Iris pigment epithelial cell (primary cell): ENCODE measurements at places on chromosomes 4 and X.
A peak's percentile ranks its signal among the peaks of the same experiment; 100 is the strongest.

- DNase-seq, result no peak
Observed at GRCh38 chr4:81965911-81966310, 407.9 kb downstream of the HNRNPD start.

GRCh38 chr4:3807822-3808496 lies 41.8 kb downstream of the ADRA2C start:
- DNase-seq, result no peak

GRCh38 chr4:56627985-56628384 lies 53.1 kb downstream of the HOPX start:
- DNase-seq, result no peak

DNA sequence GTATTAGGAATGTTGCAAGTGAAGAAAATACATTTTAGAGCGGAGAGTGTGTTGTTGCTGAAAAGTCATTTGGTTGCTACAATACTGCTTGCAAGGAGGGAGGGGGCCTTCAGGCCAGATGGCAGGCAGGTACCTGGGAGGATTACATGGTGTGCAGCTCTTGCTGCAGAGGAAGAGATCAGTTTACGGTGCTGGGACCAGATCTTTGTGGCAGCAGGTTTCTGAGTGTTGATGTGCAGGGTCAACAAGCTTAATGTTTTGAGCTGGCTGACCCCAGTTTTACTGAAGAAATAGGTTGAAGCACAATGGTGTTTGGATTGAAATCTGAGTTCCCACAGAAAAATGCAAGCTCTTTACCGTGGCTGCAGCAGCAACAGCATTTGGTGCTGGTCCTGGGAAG lies 96.4 kb upstream of the DDIT4L start:
- DNase-seq, result no peak

DNA sequence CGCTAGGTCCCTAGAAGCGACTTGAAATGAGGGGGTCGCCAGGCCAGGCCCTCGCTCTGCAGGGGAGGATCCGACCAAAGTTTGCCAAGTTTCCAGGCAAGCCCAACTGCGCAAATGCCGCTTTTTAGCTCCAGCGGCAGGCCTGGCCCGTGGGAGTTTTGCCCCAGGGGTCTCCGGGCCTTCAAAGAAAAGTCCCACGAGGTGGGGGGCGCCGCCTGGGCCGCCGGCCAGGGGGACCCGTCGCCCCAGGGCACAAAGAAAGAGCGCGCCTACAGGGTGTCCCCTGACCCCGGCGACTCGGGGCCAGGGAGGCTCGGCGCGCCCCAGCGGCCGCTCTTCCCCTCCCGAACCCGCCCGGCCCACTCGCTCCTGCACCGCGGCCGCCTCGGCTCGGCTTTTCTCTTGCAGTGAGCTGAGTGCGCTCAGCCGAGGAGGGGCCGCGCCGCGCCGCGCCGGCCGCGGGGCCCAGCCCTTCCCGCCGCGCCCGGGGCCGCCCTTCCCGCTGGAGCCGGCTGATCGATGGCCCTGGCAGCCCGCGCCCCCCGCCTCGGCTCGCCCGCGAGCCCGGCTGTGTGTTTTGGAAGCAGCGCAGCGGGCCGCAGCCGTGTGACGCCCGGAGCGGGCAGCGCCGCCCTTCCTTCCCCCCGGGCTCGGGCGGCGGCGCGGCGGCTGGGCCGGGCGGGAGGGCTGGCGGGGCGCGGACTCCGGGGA lies 754 bp upstream of the KLF3 start:
- no peak for DNase-seq

DNA sequence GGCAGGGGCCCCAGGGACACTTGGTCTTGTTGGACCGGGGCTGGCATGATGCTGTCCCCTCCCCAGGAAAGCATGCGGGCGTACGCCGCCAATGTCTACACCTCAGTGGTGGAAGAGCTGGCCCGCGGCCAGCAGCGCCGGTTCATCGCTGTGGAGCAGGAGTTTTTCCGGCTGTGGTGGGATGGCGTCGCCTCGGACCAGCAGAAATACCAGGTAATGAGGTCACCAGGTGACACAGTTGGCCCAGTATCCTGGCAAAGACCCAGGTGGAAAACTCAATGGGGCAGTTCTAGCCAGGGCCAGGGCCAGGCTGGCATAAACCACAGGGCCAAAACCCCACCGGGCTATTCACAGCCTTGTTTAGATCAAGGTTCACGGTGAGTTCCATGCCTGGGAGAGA lies 1.5 kb downstream of the MAN2B2 start:
- DNase-seq, result no peak

DNA sequence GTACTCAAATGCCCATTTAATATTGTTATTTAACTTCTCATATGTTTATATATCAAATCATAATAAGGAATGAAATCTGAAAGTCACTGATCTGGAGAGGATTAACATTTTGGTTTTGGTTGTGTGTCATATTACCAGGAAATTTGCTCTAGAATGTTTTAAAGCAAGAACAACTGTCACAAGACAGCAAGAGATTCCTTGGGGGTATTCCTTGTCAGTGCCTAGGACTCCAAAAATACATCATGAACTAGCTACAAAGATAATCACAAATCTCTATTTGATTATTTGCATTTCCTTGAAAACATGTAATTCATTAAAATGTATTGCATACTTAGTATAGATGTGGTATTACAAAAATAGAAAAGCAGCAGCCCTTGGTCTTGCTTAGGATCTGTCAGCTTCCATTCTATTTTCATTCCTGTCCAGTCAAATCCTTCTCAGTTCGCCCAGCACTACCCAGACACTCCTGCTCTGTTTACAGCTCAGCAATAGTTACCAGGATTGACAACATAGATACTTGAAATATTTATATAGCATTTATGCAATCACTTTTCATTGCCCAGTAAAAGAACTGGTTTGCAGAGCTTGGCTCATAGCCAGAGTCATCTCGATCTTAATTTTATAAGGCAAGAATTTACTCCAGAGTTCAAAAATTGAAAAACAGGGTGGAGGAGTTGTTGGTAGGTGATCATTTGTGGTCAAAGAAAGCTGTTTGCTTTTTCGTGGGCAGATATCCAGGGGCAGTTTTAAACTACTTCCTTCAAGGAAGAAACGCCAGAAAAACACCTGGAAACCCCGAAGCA lies 9.2 kb upstream of the BMP3 start:
- no peak for DNase-seq

- DNase-seq, result no peak
Observed at GRCh38 chr4:175540732-175541131, 271.3 kb downstream of the GPM6A start.

DNA sequence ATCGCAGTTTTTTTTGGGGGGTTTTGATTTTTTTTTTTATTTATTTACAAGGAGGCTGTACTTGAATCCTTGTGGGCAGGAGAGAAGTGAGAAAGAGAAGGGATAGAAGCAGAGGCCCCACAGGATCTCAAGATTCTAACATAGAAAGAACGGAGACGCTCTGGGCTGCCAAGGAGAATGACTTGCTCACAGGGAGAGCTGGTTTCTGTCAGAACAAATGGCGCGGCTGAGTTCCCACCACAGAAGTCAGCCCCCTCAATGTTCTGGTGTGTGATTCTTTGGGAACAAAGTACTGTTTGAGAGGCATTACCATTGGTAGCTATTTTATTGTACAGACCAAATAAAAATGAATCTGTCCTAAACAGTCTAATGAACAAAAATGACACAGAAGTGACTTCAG lies 80.6 kb downstream of the ATXN3L start:
- DNase-seq, result no peak

GRCh38 chrX:155215443-155216178 lies 649 bp upstream of the VBP1 start:
- peak; percentile 1 for DNase-seq

DNA sequence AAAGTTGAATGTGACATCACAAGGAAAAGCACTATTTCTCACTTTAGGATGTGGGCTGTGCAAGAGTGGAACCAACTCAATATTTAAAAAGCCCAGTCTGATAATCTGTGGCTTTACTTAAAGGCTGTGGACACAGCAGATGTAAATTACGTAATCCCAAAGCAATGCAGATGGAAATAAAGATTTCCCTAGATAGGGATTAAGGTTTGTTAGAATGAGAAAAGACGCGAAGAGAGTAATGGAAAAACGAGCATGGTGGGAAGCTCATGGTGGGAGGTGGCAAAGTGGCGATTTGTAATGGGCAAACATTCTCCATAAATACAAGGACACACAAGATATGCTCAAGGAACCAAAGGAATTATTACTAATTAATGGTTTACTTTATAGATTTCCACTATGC lies 985.5 kb downstream of the FSTL5 start:
- no peak for DNase-seq

DNA sequence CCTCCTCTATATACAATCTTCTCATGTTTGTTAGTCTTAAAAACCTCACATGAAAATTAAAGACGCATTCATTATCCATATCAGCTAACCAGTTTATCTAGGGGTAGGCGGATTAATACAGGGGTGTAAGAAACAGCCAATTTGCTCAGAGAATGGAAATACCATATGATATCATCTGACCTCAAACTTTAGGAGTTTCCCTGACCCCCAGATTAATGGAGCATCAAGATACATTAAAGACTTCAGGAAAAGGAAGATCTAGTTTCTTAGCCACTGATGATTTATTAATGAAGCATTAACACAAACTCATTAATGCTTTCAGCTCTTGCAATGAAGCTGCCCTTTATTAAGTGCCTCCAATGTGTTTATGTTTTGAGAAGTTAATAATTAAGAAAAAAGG lies 67.5 kb downstream of the CAMK2D start:
- no peak for DNase-seq

DNA sequence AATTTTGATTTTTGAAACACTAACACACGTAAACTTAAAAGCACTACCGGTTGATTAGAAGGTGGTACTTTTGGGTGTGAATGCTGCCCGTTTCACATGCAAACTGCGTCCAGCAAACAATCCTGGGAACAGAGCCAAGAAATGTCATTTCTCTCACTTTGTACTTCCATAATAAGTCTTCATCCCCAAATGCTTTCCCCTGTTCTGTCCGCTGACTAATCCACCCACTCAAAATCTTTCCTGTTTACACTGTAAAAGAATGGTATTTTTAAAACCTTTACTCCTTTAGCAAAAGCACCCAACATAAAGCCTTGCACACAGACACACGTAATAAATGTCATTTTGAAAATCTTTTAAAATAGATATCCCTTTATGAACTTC lies 39.1 kb upstream of the PDLIM5 start:
- DNase-seq, result peak; percentile 86

GRCh38 chrX:150572206-150572605 lies 3.8 kb downstream of the MTM1 start:
- DNase-seq, result no peak

DNA sequence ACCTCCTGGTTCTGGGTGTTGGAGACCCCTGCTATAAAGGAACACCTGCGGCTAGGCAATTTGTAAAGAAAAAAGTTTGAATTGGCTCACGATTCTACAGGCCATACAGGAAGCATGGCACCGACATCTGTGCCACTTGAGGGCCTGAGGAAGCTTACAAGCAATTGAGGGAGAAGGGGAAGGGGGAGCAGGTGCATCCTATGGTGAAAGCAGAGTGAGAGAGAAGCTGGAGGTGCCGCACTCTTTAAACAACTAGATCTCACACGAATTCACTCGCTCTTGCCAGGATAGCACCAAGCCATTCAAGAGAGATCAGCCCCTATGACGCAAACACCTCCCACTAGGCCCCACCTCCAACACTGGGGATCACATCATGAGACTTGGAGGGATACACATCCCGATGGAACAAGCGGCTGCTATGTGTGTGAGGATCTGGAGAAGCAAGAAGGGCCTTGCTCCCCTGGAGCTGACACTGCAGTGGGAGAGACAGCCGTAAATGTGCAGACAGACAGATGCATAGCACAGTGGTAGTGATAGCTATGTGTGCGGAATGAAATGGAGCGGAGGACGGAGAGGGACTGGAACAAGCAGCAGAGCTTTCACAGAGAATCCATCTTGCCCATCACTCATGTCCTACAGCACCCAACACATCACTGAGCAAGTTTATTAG lies 60.7 kb upstream of the HELT start:
- no peak for DNase-seq

GRCh38 chr4:118757761-118758251 lies 72.6 kb downstream of the METTL14 start:
- DNase-seq, result peak; percentile 93

- no peak for DNase-seq
Observed at GRCh38 chr4:149902242-149902641, 86.6 kb upstream of the IQCM start.

- DNase-seq, result peak; percentile 9
Observed at GRCh38 chrX:134459683-134460004, 321 bp upstream of the HPRT1 start.

GRCh38 chr4:10891866-10892265 lies 207.3 kb upstream of the CLNK start:
- no peak for DNase-seq

DNA sequence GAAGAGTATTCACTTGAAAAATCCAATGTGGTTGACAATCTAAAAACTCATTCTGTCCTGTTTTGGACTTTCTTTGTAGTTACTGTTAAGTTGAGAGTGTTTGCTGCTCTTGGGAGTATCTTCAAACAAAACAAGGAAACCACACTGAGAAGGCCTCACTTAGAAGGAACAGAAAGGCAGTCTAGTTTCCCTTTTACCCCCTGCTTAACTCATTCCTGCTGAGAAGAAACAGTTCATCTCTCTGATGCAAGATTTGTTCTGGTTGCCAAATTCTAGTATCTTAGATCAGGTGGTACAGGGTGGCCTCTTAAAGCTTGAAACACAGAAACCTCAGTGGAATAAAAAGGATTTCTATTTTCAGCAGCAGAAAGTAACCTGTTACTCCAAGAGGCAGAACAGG lies 41.4 kb downstream of the GUCY2F start:
- DNase-seq, result no peak

DNA sequence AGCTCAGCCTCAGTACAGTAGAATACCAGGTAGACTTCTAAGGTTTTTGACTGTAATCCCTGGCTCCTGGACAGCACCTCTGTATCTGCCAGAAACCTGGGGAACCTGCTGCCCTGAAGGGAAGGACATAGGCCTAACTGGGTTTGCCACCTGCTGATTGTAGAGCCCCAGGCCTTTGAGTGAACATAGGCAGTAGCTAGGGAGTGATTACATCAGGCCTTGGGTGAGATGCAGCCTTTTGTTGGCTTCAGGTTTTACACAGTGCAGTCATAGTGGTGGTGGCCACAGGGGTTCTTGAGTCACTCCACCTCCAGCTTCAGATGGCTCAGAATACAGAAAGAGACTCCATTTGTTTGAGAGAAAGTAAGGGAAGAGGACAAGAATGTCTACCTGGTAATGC lies 19.3 kb downstream of the IQCM start:
- no peak for DNase-seq

GRCh38 chrX:149804102-149804501 lies 22.4 kb downstream of the MAGEA9 start:
- DNase-seq, result no peak

- no peak for DNase-seq
Observed at GRCh38 chrX:75421688-75422230, 101.1 kb downstream of the ZDHHC15 start.

- DNase-seq, result no peak
Observed at GRCh38 chr4:139709660-139710059, 44.0 kb downstream of the MGST2 start.
